ENCODE measurements at places on chromosomes 7 and 10. TPM values are rescaled to one million over a fixed set of nuclear protein-coding genes. Genes with fewer than 3 reads are reported as not detected.

RET gene
- 0.28 TPM for total RNA-seq

MMD2 gene
- not detected for total RNA-seq

SPAM1 gene
- not detected for total RNA-seq

CCDC172 gene
- total RNA-seq = not detected
